NAMALWA (cell line): ENCODE measurements at places on chromosomes 1 and 21.

DNA sequence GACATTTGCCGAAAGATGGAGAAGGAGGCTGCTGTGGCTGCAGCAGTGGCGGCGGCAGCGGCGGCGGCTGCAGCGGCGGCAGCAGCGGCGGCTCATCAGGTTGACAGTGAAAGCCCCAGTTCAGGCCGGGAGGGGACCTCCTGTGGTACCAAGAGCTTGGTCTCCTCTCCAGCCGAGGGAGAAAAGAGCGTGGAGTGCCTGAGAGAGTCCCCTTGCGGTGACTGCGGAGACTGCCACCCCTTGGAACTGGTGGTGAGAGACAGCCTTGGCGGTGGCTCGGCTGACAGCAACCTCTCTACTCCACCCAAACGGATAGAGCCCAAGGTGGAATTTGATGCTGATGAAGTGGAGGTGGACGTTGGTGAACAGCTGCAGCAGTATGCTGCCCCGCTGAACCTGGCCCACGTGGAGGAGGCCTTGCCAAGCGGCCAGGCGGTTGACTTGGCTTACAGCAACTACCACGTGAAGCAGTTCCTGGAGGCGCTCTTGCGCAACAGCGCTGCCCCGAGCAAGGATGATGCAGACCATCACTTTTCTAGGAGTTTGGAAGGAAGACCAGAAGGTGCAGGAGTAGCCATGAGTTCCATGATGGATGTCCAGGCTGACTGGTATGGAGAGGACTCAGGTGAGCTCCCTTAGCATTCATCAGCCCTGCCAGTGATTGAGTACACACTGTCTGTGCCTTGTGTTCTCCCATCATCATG lies 6.3 kb downstream of the ZBTB8B start:
- DNase-seq = peak; percentile 54

GRCh38 chr1:246160905-246161304 lies 346.2 kb downstream of the SMYD3 start:
- no peak for DNase-seq

- DNase-seq = no peak
Measured at GRCh38 chr1:234489698-234490077, 10.7 kb upstream of the TARBP1 start.

GRCh38 chr1:154739654-154740053 lies 130.4 kb downstream of the KCNN3 start:
- DNase-seq = no peak

DNA sequence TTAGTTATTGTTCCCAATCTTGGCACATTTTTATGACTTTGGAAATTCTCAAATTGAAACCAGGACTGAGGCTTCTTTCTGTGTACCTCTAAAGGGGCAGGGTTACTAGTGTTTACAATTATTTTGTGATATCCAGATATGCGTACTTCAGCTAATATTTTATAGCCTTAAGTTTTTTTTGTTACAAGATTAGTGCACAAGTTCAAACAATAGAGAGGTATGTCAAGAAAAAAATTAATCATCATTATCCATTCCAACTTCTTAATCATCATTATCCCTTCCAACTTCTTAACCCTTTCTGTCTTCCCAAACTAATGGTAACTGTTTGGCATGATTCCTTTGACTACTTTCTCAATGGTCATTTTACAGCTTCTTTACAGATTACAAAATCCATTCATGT lies 272.9 kb upstream of the C1orf105 start:
- DNase-seq = no peak

DNA sequence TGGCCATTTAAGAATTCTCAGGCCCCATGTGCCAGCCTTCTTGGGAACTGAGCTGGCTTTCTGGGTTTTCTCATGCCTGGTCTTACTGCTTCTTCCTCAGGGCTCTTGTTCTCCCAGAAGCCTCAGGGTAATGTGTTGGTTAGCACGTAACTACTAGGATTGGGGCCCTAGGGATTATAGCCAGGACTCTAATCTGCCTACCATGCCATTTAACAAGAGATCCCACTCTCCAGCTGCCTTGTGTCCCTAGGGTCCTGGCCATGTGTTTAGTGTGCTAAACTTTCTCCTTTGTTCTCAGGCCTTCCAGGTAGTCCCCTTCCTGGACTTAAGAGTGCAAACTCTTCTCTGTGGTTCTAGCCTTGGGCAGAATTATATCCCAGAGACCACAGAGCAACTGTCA lies 2.2 kb upstream of the SH3BGRL3 start:
- DNase-seq = no peak

- DNase-seq = peak; percentile 61
Measured at GRCh38 chr1:207321790-207322645, 540 bp downstream of the CD55 start.

GRCh38 chr1:222754366-222755139 lies 17.6 kb downstream of the FAM177B start:
- no peak for DNase-seq

DNA sequence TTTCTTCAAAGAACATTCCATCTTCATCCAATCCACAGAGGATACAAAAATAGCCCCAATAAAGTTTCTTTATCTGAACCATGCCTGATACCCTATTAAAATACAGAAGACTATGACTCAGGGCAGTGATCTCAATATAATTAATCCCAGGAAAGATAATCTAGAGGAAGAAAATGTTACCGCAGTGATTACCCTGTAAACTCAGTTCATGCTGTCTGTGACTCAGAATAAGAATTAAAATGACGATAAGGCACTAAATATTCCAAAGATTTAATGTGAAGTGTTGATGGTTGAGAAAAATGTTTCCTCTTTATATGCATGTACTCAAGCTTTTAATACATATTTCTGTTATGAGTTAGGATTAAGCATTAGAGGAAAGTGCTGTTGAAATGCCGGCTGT lies 88.6 kb upstream of the LYPLAL1 start:
- no peak for DNase-seq

- DNase-seq = no peak
Measured at GRCh38 chr1:27116232-27116631, 38.7 kb downstream of the SLC9A1 start.

- no peak for DNase-seq
Measured at GRCh38 chr1:36149973-36150295, 648 bp upstream of the TRAPPC3 start.

DNA sequence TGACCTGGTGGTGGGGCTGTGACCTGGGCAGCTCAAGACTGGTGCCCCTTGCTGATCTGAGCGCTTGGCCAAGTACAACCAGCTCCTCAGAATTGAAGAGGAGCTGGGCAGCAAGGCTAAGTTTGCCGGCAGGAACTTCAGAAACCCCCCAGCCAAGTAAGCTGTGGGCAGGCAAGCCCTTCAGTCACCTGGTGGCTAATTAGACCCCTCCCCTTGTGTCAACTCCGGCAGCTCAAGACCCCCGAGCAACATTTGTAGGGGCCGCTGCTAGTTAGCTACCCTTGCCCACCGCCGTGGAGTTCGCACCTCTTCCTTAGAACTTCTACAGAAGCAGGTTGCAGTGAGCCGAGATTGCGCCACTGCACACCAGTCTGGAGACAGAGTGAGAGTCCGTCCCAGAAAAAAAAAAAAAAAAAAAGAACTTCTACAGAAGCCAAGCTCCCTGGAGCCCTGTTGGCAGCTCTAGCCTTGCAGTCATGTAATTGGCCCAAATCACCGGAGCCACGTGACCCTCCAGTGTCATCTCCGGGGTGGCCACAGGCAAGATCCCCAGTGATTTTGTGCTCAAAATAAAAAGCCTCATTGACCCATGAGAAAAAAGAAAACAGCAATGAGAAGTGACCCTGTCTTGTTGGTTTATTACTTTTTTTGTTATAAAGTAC lies 39.3 kb upstream of the LGALS8 start:
- no peak for DNase-seq

DNA sequence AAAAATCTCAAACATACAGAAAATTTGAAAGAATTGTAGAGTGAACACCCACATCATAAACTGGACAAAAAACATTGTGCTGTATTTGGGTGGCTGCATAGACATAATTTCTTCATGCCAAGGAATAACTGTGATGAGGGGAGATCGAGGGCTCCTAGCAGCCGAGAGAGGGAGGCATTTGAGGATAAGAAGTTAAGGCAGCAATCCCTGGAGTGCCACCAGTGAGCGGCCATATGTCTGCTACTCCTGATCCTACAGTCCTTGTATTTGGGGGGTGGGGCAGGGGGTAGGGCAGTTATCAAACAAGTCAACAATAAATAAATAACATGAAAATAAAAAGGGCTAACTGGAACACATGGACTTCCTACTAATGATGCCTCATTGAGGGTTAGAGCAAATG lies 54.5 kb downstream of the ATP5PO start:
- DNase-seq = no peak

DNA sequence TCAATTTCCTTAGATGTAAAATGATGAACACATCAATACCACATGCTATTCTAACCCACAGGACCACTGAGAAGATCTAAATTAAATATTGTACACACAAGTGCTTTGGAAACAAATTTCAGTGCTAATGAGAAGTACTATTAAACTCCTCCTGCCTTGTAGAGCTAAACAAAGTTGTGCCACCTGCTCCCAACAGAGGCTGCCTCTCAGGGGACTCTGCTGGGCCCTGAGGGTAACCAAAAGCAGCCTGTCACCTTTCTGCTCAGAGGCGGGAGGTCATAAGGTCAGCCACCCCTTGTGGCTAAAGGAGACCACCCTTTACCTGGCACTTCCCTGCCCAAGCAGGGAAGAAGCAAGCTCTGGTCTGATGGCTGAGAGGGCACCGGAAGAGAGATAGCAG lies 6.3 kb downstream of the SLC9A1 start:
- peak; percentile 60 for DNase-seq

DNA sequence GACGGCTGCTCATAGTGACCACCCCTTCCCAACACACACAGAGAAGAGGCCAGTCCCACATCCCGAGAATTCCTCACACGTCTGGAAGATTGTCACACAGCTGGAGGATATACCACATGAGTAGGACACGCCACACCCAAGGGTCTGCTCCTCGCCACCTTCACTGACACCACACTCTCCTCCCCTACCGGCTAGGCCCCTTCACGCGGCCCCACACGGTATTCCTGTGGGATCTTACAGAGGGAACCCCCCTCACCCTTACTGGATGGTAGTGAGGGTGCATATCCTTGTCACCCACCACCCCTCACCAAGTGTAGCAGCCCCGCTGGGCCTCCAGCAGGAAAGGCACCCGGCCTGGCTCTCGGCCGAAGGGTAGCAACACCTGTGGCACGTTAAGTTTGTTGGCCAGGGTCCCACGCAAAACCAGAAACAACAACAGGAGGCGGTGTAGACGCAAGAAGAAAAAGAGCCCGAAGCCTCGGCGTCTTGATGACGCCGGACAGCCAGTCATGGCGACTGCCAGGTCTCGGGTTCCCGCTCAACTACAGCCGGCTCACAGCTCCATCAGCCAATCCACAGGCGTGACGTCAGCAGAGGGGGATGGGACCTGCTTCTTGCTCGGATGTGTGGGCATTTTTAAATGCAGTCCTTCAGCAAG lies at the start of gene NUP210L:
Gene NUP210L, minus strand, starts transcription at position 540 of the 658 bp plus-strand sequence.
- DNase-seq = no peak

GRCh38 chr21:33769057-33769456 lies 126.8 kb downstream of the ITSN1 start:
- no peak for DNase-seq

- DNase-seq = no peak
Measured at GRCh38 chr1:98049370-98050135, 128.7 kb upstream of the DPYD start.

- DNase-seq = no peak
Measured at GRCh38 chr21:34054259-34054658, 19.1 kb upstream of the MRPS6 start.

DNA sequence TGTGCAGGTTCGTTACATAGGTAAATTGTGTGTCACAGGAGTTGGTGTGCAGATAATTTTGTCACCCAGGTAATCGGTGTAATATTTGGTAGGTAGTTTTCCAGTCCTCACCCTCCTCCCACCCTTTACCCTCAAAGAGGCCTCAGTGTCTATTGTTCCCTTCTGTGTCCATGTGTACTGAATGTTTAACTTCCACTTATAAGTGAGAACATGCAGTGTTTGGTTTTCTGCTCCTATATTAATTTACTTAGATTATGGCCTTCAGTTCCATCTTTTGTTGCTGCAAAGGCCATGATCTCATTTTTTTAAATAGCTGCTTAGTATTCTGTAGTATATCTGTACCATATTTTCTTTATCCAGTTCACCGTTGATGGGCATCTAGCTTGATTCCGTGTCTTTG lies 87.3 kb downstream of the RPS6KC1 start:
- DNase-seq = no peak

DNA sequence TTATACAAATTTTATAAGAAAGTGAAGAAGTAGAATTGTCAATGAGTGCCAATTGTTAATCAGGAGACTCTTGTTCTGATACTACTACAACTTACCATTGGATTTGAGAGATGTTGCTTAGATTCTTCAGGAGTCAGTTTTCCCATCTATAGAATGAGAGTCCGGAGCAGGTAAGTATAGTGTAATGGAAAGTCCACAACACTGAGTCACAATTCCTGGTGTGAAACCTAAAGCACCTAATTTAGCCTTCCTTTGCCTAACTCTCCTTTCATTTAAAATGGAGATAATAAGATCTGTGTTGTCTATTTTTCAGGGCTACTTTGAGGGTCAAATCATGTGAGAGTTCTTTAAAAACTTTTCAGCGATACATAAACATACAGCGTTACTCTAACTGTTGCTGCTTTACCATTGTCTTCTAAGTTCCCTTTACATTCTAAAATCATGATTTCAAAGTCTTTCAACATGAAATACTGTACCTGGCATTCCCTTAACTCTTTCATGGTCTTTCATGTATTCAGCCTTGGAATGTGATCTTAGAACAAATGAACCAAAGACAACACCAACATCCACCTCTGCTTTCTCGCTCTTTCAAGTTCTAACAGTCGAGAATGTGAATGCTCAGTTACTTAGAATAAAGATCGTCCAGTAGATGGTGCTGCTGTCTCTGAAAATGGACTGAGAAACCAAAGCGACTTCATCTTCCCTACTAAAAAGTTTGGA lies 90.9 kb downstream of the SLC30A10 start:
- peak; percentile 65 for DNase-seq

DNA sequence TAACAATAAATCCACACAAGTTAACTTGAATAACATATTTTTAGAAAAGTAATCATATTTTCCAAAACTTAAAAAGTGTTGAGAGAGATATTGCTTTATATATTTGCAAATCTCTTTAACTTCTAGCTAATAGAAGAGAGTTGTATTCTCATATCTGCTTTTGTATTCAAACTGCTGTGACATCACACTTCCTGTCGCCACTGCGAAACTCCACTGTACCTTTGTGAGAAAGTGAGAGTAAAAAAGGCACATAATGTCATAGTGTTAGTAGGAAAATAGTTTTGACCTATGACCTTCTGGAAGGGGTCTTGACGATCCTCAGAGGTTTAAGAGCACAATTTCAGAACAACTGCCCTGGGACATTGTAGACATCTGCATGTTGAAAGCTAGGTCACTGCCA lies 21.6 kb downstream of the AK5 start:
- DNase-seq = no peak

DNA sequence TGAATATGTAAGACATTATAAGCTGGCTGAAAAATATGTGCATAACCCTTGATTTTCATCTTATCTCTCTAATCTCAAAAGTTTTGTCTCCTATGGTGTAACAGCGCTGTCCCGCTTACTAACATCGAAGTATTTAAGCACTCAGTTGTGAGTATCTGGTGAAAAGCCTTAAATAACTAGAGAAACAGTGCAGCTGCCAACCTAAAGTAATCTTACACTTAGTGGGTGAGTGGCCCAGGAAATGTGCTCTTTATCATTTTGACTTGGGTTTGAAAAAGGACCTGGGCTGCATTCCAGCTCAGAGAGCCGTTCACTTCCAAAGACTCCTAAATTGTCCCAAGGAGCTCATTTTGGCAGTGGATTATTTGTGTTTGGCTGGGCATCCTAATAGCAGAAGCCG lies 225.9 kb downstream of the SPATA17 start:
- DNase-seq = no peak
